ENCODE measurements at places on chromosomes 6 and 20.

- DNase-seq, result no peak
Observed at GRCh38 chr6:17662585-17662984, 44.1 kb downstream of the NUP153 start.

GRCh38 chr6:155155787-155156447 is 107.9 kb upstream of the CLDN20 start:
- DNase-seq, result no peak

- no peak for DNase-seq
Observed at GRCh38 chr20:33576432-33577125, 85.5 kb upstream of the C20orf144 start.

- peak; percentile 43 for DNase-seq
Observed at GRCh38 chr6:138689849-138690248, 83.7 kb upstream of the CCDC28A start.

GRCh38 chr20:12262747-12263146 is 345.1 kb downstream of the BTBD3 start:
- DNase-seq, result no peak

DNA sequence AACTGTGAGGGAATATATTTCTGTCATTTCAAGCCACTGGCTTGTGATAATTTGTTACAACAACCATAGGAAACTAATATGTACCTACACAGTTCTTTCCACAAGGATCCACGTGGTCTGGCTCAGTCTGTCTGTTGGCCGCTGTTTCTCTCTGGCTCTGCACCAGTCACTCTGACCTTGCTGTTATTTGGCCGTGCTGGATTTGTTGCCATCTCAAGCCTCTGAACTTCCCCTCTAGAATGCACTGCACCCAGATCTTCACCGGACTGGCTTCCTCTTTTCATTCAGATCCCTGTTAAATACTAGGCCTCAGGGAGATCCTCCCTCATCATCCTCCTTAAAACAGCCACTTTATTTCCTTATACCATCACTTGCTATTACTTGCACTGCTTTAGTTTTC is 446.8 kb downstream of the TFAP2B start:
- no peak for DNase-seq

- no peak for DNase-seq
Observed at GRCh38 chr20:18258126-18258860, 30.0 kb upstream of the ZNF133 start.

DNA sequence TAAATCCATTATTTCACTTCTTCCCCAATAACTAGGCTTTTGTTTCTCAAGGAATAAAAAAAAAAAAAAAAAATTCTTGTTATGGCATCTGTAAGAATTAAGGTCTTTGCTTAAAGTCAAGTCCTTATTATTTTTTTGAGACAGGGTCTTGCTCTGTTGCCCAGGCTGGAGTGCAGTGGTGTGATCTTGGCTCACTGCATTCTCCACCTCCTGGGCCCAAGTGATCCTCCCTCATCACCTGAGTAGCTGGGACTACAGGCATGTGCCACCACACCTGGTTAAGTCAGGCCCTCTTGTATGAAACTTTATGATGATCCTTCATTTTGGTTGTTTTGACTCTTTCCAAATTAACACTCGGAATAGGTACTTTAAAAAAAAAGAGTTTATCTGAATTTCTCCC is 17.3 kb downstream of the DSTN start:
- DNase-seq, result no peak

DNA sequence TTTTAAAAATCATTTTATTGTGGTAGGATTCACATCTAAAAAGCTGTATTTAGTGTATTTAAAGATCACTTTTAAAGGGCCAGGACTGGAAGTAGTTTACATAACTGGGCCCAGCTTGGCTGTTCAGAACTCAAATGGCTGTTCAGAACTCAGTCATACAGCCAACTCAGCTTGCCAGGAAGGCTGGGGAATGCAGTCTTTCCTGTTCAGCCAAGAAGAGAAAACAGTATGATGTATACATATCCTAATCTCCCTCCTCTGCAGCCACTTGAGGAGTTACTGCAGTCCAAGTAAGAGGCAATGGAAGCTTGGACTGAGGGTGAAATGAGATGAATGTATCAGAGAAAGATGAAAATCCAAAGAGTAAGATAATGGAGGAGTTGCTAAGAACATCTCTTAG is 24.6 kb downstream of the DSTN start:
- DNase-seq, result peak; percentile 63

DNA sequence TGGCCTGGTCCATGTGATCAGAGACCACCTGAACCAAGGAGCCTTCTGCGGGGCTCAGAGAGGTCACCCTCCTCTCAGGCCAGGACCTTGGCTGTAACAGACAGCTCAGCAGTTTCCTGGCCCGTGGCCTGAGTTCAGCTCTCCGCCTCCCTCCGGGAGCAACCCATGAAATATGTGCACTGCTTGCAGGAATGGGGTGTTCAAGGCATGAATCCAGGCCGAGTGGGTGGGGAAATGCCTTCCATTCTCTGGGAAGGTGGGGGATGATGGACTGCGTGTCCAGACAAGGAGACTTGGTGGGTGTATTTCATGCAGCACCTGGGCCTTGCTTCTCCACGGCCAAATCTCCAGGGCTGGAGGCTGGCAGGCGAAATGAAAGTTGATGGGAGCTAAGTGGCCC is 46.0 kb downstream of the SIRPA start:
- peak; percentile 12 for DNase-seq

- no peak for DNase-seq
Observed at GRCh38 chr6:119323931-119324330, 25.6 kb downstream of the MAN1A1 start.

DNA sequence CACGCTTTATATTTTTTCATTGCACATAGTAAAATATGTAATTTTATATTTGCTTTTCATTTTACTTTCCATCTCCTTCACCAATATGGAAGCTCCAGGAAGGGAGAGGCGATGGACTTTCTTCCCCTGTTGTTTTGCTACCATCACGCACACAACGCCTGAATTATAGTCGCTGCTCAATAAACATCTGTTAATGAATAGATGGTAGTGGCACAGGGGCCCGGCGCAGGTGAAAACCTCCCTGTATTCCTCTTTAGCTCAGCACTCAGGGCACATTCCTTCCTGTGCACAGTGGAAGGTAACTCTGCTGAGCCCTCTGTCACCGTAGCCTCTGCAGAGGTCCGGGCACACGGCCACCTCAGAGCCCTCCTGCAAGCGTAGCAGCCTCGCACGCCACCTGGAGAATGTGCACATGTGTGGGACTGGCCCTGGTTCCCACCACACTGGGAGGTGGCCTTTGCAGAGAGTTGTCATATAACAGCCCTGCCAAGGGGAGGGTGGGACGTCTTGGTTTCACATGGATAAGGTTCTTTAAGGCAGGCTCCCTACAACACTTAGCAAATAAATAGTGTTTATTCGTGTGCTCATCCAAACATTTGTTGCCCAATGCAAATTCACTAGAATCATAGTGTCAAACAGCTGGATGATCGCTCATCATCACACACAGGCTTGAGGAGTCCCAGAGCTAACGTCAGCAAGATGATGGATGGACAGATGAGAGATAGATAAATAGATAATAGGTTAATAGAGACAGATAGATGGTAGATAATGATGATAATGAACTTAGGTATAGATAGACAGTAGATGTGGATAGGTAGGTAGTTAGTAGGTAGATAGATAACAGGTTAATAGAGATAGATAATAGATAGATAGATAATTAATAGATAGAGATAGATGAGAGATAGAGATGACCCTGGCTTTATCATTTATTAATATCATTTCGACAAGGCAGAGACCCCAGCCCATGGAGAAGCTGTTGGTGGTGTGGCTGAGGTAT is 32.3 kb upstream of the AFDN start:
- DNase-seq, result no peak

DNA sequence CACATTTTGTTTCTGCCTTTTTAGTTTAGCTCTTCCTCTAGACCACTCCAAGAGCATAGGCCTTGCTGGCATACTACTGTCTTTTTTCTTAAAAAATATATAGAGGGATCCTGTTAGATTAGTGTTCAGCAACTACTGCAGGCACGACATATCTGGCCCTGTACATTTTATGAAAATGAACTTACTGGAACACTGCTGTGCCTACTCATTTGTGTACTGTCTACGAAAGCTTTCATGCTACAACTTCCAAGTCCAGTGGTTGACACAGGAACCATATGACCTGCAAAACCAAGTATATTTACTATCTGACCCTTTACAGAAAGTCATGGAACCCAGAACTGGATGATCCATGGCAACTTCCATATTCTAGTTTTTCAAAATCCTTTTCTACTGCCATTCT is 66.6 kb upstream of the SPTLC3 start:
- DNase-seq, result no peak

DNA sequence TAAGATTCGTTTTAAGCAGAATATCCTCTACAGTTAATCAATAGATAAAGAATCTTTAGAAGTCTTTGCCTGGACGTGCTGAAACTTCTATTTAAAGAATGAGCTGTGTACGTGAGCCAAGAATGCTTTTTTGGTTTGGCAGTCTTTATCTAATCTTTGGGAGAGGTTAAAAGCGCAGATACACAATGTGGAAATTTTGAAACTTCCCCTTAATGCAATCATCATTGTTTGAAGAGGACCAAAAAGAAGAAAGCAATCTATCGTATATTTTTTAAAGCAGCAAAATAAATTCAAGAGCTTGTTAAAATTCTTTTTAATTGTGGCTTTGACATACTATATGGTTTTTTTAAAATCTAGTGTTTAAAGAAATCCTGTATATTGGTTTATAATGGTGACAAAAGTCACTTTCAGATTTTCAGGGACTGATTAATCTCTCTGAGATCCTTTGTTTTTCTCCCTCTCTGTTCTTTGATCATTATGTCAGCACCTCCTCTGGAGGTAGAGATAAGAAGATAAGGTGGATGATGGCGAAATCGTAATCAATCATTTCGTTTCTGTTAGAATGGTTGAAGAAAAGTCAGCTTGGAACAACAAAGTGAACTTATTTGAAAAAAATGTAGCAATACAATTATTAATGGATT is 92.1 kb upstream of the FAM184A start:
- DNase-seq, result peak; percentile 70

DNA sequence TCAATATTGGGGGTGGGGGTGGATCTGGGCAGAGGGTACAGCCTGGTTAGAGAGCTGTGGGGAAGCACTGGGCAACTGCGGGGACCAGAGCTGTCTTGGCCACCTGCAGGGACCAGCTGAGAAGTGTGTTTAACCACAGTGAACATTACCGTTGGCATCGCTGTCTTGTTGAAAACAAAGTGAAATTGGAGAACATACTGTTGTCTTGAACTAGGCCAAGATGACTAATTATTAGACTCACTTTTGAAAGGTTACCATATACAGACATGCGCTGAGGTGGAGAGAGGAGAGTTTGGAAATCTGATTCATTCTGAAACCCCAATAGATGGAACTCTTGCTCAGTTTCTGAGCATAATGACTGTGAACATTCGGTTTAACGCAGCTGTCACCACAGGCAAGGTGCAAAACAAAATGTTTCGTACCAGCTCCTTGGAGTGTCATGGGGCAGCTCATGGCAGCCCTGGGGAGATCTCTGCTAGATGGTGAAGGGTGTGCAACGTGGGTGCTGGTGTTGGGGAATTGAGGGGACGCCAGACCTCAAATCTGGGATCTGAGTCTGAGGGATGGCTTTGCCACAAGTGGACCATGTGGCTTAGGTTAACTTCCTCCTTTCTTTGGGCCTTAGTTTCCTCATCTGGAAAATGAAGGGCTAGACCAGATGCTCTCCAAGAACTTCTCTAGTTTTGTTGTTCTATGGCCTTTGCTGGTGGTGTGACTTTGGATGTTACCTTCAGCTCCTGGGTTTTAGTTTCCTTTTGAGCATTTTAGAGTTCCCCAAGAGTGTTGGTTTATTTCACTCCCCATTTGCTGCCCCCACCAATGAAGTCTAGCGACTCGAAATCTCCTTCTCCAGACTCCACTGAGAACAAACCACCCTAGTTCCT is 24.6 kb upstream of the GTSF1L start:
- DNase-seq, result peak; percentile 81

- DNase-seq, result no peak
Observed at GRCh38 chr20:20130399-20130798, 78.1 kb downstream of the CFAP61 start.

GRCh38 chr6:31919624-31920303 is 7.8 kb upstream of the C2 start:
- no peak for DNase-seq

GRCh38 chr6:110250058-110250457 is 69.8 kb downstream of the CDC40 start:
- no peak for DNase-seq

DNA sequence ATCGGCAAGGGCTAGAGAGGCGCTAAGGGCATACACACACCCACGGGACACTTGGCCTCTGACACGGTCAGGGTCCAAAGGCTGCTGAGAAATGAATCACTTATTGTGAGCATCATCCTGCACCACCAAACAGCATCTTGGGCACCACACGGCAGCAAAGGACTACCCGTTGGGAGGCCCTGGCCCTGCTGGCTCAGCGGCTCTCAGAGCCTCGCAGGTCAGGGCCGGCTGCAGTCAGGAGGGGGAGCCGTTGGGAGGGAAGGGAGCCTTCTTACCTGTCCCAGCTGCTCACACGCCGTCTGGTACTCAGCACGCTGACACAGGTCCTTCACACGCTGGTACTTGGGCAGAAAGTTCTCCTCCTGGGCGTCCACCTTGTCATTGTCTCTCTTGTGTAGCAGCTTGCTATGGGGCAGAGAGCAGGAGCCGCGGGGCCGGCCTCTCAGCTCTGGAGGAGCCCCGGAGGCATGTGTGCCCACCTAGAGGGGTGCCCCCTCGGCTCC is 109.0 kb downstream of the SULF2 start:
- no peak for DNase-seq

Measured in foreskin fibroblast (primary cell).